ENCODE measurements at places on chromosomes 1 and 21.

DNA sequence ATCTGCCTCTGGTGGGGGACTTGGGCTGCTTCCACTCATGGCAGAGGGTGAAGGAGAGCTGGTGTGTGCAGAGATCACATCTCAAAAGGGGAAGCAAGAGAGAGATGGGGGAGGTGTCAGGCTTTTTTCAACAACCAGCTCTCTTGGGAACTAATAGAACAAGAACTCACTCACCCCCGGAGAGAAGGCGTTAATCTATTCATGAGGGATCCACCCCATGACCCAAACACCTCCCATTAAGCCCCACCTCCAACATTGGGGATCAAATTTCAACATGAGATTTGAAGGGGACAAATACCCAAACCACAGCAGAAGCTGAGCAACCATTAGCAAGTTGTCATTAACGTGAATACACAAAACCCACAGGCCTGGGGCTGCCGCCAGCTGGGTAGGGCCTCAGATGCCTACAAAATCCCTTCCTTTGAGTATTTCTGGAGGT, 12.0 kb upstream of the VWA5B1 start:
- no peak for DNase-seq

DNA sequence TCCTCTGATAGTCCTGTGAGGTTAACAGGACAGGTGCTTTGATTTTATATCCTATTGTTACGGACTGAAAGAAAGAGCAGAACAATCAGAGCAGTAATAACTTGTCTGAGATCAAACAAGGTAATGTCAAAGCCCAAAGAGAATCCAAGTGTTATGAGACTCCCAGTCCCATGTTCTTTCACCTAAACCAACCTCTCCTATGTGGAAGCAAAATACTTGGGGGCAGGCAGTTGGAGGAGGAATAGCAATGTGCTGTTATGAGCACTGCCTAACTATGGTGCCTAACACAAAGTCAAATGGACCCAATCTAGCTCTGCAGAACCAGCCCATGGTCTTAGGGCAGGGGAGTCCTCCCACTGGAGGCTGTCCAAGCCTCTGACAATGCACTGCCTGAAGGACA, 28.1 kb downstream of the ACBD3 start:
- no peak for DNase-seq

DNA sequence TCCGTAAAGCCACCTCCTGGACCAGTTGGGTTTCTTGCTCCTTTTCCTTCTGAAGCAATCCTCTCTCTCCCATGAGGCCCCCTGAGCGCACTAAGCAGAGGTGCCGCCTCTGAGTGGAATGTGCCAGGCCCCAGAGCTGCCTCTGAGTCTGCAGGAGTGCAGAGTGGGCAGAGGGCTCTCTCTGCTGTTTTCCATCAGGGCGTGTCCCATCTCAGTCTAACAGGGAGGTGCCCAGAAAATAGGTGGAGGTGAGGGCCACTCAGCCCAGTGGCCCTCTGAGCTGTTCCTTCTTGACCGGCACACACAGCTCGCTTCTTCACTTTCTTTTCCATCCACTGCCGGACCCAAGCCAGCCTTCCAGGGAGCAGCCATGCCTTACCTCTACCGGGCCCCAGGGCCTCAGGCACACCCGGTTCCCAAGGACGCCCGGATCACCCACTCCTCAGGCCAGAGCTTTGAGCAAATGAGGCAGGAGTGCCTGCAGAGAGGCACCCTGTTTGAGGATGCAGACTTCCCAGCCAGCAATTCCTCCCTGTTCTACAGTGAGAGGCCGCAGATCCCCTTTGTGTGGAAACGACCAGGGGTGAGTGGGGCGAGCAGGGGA, at the start of gene CAPN9:
Gene CAPN9, plus strand, starts transcription at position 262 of the 604 bp plus-strand sequence. Its CDS starts 109 bp downstream, at position 371.
- no peak for DNase-seq

DNA sequence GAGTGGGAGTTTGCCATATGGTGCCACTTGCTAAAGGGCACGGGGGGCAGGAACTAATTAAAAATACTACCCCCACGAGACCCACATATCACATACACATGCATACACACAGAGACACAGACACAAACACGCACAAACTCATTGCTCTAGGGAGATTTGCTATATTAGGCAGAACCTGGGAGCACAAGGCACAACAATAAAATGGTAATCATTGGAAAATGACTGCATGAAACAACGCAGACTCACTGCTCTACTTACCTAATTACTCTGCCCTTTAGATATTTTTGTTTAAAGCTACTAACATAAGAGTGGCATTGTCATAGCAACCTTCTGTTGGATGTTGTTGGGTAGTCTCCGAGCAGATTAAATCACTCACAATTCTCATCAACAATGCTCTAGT, 20.3 kb upstream of the RGS4 start:
- DNase-seq = no peak

GRCh38 chr1:232111611-232112010, 485.0 kb downstream of the DISC1 start:
- no peak for DNase-seq

GRCh38 chr1:196640976-196641375, 10.9 kb upstream of the CFH start:
- no peak for DNase-seq

DNA sequence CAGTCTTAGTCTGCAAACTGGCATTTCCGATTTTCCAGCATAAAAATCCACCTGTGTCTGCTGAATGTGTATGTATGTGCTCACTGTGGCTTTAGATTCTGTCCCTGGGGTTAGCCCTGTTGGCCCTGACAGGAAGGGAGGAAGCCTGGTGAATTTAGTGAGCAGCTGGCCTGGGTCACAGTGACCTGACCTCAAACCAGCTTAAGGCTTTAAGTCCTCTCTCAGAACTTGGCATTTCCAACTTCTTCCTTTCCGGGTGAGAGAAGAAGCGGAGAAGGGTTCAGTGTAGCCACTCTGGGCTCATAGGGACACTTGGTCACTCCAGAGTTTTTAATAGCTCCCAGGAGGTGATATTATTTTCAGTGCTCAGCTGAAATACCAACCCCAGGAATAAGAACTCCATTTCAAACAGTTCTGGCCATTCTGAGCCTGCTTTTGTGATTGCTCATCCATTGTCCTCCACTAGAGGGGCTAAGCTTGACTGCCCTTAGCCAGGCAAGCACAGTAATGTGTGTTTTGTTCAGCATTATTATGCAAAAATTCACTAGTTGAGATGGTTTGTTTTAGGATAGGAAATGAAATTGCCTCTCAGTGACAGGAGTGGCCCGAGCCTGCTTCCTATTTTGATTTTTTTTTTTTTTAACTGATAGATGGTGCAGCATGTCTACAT, 2.5 kb upstream of the OLFML3 start:
- DNase-seq = no peak

DNA sequence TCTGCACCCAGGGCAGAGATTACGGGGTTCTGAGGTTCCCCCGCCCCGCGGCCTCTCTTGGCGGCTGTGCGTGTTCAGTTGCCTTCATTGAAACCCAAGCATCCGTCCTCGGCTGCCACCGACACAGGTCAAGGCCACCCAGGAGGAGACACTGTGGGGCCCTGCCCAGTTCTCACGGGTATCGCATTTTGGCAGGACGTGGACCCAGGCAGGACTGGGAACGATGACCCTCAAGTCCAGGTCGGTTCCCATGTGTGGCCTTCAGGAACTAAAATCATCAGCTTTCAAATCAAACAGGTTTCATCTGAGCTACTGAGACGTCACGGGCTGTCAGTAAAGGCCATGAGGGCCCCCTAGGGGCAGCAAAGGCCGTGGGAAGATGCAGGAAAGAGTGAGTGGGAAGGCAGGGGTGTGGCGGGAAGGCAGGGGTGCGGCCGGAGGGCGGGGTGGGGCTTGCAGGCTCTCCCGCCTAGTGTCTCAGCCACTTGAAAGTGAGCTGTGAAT, 7.0 kb upstream of the C1orf174 start:
- DNase-seq = no peak

DNA sequence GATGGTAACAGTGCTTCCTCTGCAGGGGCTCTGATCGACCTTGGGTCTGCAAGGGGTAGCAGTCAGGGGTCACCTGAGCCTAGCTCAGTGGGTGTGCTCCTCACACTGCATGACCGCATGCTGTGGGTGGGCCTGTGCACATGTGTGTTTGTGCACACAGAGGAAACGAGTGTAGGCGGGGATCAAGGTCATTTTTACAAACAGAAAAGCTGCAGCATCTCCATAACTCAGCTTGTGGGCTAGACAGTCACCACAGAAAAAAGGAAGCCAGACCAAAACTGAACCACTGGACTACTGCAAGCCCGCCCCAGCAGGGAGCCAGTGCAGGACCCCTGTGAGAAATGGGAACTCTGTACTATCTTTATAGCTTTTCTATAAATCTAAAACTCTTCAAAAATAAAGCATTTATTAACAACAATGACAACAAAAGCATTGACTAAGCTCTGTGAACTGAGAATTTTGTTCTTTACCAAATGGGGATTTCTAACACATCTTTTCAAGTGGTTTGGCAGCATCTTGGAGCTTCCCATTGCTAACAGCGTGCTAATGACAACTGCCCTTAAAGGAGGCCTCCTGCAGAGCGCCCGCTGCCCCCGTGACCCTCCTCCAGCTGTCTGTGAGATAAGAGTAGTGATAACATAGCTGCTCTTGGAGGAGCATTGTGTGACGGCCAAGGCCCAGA, 19.9 kb upstream of the NEK2 start:
- DNase-seq = no peak

DNA sequence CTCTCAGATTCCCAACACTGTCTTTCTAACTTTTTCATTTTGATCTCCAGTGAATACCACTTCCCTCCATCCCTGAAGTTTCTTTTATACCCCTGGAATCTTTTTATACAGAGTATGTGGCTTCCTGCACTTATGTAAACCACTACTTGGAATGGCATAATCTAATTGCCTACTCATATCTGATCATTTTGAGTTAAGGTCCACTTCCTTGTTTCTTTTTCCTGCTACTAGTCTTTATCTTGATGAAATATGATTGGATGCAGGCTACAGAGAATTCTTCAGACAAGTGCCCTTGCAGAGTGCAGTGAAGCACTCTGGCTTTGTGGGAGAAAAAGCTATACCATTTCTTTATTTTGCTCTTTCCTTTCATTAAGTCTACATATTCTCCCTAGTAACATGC, 325.3 kb upstream of the ADAMTS5 start:
- DNase-seq = no peak

DNA sequence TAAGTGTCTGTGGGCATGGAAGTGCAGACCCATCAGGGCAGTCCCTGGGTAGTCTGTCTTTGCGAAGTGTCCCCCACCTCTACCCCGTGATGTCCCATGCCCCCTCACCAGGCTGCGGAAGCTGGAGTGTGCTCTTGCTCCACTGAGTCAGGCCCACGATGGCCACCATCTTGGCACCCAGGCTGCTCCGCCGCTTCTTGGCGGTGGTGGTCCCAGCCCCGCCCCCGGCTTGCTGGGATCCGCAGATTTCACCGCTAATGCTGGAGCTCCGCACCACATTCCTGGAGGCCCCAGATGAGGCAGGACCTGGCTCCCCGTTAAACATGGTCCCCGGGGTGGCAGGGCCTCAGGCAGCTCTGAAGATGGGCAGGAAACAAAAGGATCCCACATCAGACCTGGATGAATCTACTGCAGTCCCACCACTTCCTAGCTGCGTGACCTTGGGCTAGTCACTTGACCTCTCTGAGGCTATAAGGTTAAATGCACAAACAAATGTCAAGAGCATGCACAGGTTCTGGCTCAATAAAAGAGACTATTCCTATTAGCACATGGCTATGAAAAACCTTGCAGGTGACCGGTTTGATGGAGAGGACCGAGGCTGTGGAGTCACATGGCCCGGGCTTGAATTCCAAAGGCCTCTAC, 23.8 kb downstream of the RIMS3 start:
- DNase-seq = no peak

GRCh38 chr1:81808760-81809159, 8.0 kb downstream of the ADGRL2 start:
- DNase-seq = no peak

DNA sequence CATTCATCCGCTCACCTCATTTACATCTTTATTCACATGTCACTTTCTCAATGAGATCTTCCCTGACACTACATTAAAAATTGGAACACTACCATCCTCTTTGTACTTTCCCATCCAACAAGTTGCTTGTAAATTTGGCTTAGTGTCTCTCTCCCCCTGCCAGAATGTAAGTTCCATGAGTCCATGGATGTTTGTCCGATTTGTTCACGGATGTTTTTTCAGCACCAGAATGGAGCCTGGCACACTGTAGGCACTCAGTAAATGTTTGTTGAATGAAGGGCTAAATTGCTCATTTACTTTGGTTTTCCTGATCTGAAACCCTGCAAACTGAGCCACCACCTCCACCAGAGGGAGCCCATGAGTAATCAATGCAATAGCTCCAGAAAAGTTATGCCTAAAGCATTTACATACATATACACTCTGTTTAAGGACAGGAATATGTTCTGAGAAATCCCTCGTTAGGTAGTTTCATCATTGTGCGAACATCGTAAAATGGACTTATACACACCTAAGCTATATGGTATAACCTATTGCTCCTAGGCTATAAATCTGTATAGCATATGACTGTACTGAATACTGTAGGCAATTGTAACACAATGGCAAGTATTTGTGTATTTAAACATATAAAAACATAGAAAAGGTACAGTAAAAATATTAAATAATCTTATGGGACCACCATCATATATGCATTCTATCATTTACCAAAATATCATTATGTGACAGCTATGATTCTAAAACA, 2.8 kb upstream of the EYA3 start:
- DNase-seq = peak; percentile 61

DNA sequence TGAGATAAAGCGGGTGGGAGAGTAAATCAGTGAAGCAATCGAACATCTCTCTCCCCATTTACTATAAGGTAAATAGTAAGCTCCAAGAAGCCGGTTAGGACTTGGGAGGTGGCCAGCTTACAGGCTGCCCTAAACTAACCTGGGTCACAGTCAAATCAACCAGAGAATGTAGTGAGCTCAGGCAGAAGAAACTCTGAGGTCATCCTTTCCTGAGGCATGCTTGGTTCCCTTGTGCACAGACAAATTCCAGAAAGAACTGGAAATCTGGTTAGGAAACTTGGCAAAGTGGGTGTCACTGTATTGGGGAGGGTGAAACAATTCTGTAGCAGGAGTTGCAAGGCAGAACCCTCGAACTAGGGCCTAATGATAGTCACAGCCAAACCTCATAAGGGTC, 72.5 kb downstream of the NTMT2 start:
- no peak for DNase-seq

GRCh38 chr1:172776071-172776470, 117.2 kb downstream of the FASLG start:
- no peak for DNase-seq

- DNase-seq = no peak
These were observed 75.7 kb upstream of the RAVER2 start for GRCh38 chr1:64669098-64669675.

DNA sequence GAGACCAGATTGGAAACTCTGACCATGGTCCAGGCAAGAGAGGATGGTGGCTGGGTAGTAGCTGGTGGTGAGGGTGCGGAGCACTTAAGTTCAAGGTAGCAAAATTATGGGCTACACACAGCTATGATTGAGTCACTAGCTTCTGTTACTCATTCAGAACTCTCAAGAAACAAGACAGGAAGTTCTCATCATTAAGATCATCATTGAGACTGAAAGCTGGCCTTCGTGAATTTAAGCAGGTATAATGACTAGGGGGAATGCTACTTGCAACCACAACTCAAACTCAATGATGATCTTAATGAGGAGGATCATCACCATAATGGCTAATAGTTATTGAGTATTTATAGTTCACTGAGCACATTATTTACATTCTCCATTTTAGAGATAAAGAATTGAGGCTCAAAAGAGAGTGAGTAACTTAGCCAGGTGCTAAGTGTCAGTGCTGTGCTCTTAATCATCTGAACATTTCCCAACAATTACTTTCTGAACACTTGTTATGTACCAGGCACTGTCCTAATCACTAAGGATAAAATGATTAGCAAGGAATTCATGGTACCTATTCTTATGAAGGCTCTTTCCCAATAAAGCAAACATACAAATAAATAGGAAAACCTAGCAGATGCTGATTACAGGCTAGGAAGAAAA, 286.3 kb upstream of the C1orf105 start:
- no peak for DNase-seq

Data from stimulated activated CD4-positive, alpha-beta T cell treated with anti-CD3 and anti-CD28 coated beads, Interleukin-15, amount 100 ng/mL, for 1 hour (primary cell).